MM.1S (cell line): ENCODE measurements at places on chromosomes 7 and 10.

DNA sequence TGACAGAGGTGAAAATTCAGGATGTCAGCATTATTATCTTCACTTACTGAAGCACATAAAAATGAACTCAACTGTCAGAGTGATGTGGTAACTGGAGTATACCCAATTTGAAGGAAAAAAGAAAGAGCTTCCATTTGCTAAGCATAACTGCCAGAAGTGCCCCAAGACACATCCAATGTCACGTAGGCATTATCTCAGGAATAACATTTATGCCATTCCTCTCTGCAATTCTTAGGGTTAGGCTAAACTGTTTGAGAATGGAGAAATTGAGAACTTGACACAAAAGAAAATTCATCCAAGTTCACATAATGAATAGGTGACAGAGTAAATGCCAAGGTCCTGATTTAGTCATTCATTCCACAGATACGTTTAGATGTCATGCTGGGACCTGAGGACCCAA, 148.6 kb downstream of the GRM3 start:
- DNase-seq, result no peak

GRCh38 chr10:124095096-124095495, 1.7 kb upstream of the CHST15 start:
- no peak for DNase-seq

GRCh38 chr7:2068693-2069471, 163.9 kb downstream of the MAD1L1 start:
- no peak for DNase-seq

GRCh38 chr10:126042354-126042753, 146.0 kb downstream of the FANK1 start:
- DNase-seq, result no peak

DNA sequence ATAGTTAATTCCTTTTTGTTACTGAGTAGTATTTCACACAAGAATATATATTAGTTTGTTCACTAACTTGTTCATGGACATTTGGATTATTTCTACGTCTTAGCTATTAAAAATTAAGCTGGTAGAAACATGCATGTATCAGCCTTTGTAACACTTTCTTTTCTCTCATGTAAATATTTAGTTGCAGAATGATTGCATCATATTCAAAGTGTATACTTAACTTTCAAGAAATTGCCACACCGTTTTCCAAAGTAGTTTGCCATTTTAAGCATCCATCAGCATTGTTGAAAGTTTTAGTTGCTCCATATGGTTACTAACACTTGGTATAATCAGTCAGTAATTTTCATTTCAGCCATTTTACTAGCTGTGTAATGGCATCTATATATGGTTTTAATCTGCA, 666.9 kb downstream of the NXPH1 start:
- DNase-seq, result no peak

GRCh38 chr10:15122477-15123030, 25.4 kb downstream of the RPP38 start:
- peak; percentile 91 for DNase-seq

- no peak for DNase-seq
Measured at GRCh38 chr7:128160296-128160695, 80.8 kb upstream of the LEP start.

GRCh38 chr7:99143521-99143852, 421 bp downstream of the SMURF1 start:
- no peak for DNase-seq
